Amniotic stem cell (primary cell): ENCODE measurements at places on chromosomes 3 and 15.

DNA sequence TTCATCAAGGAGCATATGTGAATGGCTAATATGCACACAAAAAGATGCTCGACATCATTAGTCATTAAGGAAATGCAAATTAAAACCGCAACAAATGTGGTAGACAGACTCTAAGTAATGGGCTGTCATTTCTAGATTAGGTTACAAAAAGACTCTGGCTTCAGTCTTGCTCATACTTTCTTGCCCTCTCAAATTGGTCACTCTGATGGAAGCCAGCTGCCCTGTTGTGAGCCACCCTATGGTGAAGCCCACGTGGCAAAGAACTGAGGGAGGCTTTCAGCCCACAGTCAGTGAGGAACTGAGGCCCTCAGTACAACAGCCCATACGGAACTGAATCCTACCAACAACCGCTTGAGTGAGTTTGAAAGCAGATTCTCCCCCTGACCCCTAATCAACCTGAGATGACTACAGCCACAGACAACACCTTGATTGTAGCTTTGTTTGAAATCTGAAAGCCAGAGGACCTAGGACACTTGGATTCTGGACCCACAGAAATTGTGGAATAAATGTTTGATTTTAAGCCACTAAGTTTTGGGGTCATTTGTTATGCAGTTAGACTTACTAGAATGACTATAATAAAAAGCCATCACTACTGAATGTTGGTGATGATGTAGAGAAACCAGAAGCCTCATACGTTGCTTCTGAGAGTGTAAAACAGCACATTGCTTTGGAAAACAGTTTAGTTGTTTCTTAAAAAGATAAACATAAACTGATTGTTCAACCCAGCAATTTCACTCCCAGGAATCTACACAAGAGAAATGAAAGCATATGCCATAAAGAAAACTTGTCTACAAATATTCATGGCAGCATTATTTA, 45.7 kb downstream of the EHHADH start:
- DNase-seq: no peak

- DNase-seq: no peak
Measured at GRCh38 chr3:44795197-44795596, 33.6 kb downstream of the KIF15 start.

- DNase-seq: no peak
Measured at GRCh38 chr3:102514241-102514640, 79.4 kb downstream of the ZPLD1 start.

DNA sequence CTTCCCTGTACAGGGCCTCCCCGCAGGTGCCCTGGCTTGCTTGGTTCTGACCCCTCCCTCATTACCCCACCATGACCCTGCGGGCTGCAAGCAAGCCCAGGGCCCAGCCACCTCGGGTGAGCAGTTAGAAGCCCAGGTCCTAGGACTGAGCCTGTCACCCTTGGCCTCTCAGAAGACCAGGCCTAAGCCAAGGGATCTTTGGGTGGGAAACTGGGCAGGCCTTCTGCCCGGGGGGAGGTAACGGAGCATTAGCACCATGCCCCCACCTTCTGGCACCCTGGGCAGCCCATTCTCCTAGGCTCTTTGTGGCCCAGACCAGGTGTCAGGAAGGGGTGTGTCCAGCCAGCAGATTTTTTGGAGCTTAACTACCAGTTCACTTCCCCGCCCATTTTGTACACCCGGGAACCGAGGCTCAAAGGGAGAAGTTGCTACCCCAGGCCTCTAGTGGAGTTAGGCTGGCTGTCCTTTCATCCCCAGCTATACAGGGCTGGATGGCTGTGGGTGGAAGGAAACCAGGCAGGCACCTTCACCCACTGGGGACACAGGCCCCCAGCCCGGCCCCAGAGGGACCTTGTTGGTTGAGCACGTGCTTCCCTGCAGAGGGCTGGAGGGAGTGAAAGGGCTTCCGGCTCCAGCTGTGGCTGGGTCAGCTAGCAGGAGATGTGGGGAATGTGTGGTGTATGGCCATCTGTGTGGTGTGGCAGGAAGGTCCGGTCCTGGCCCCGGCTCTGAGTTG, 1.4 kb downstream of the CSK start:
- no peak for DNase-seq

DNA sequence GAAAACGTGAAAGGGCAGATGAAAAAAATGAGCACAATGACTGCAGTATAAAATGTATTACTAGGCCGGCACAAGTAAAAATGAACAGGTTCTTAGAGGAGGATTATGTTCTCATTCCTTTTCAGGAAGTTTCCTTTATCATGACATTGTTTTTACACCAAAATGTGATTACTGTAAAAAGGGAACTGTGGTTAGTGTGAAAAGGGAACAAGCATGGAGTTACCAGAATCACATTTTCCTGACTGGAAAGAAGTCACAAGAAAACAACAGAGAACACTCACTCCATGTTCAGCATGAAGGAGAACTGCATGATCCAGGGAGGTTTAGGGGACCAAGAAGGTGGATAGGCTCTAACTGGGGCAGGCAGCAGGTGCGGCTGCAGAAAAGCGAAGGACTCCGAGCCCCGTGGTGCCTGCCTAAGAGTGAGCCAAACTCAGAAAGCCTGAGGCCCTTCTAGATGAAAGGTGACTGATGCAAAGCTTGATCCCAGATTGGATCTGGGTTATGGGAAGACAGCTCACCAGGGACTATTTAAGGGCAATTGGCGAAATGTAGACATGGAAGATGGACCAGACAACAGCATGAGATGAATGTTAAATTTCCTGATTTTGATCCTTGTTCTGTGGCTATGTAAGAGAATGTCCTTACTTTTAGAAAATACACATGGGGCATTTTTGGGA, 77.3 kb downstream of the CCR1 start:
- DNase-seq: no peak

DNA sequence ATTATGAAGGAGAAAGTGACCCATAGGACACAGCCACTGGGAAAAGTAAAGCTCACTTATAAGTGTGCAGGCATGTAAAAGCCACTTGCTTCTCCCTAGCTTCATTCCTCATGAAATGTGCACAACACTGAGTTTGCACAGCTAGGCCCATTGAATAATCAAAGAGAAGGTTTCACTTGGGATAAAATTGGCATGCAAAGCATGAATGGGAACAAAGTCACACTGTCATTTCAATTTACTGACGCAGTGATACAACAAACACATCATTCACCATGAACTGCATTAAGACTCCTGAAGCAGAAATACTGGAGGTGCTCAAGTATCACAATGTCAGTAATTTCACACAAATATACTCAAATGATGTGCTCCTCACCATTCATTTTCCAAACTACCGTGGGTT, 61.1 kb downstream of the KCNMB2 start:
- DNase-seq: no peak

GRCh38 chr3:187359798-187360486, 8.2 kb upstream of the RTP4 start:
- no peak for DNase-seq

DNA sequence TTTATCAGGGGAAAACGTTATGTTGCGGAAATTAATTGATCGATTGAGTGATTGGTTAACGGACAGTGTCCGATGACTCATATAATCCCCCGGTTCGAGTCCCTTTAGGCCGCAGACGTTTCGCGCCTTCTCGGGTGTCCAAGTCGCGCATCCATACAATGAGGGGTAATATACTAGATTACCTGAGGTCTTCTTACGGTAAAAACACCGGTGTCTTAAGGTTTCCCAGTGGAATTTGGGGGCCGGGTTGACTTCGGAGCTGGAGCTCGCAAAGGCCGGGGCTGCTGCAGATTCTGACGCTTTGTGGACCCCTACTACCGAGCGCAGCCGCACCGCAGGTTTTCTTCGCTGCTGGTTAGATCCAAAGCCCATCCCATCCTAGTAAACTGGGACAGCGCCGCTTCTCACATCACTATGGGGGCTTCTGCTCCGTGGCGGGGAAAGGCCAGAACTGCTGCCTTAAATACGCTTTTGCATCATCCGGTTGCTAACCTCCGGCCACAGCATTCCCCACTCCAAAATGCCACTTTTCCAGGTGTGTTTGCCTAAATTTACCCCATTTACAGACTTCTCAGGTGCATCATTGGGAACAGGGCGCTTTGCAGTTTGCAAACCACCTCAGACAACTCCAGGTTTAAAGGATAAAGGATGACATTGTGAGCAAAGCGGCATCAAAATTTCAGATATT, 858 bp upstream of the SACM1L start:
- DNase-seq: no peak

DNA sequence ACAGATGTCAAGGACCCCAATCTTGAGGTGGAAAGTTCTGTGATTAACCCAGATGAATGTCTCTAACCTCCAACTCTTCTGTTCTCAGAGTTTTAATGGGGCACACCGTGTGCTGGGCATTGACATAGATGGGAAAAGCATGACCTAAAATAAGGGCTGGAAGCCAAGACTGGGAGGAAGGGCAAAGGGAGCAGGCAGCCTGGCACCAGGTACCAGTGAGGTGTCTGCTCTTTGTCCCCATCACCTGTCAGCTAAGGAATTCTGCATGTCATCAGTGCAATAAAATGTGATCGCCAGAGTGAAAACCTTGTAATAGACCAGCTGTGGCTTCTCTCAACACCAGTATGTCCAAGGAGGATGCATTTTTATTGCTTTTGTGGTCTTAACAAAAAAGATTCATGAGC, 143.5 kb upstream of the TPM1 start:
- no peak for DNase-seq

GRCh38 chr3:66748175-66748876, 247.5 kb upstream of the LRIG1 start:
- no peak for DNase-seq

- DNase-seq: no peak
Measured at GRCh38 chr3:36681867-36682266, 82.5 kb downstream of the DCLK3 start.

GRCh38 chr3:72756900-72757299, 91.3 kb downstream of the SHQ1 start:
- no peak for DNase-seq

DNA sequence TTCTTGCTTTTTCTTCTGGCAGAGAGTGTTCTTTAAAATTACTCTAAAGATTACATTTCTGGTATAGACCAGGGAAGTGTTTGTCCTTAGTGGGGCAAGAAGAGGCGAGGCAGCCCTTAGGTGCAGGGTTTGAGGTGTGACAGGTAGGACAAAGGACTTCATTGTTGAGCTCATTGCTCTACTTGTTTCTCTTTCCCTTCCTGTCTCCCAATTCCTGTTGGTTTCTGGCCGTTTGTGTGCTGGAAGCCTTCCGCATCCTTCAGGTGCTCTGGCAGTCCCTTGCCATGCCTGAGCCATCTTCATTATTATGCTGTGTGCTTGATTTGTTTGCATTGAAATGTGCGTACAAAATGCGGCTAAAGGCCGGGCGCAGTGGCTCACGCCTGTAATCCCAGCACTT, 85.1 kb downstream of the CCK start:
- DNase-seq: no peak

DNA sequence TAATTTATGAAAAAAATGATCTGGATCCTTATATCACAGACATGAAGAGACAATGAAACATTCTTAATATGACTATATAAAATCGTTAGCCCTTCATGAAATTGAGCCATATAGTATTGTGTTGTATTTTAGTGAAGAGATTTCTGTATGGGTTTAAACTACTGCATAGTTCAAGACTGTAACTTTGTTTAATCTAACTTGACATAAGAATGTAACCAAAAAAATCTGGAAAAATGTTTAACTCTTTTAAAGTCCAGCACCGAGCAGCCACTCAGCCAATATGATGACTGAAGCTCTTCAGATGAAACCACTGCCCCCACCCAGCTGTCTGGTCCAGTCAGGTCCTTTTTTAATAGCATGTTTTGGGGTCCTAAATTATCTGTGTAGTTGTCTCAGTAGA, 4.9 kb downstream of the NANOGP8 start:
- DNase-seq: no peak

DNA sequence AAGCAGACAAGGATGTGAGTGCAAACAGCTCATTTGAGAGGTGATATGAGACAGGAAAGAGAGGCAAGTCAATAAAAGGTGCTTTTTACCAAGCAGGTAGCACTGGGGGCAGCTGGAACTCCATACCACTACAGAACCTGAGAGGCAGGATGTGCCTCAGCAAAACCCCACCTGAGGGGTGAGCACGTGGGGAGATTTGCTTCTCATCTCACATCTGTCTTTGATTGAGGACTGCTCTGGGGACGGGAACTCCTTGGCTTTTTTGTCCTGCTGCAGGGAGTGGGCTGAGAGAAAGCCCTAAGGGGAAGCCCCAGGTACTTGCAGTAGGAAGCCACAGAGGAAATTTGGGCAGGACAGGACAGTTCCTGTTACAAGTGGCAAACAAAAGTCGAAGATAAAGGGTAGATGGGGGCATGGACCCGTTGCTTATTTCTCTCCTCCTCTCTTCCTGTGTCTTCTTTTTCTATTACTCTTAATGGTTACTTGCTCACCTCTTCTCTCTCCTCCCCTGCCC, 27.1 kb downstream of the CFAP161 start:
- DNase-seq: no peak

DNA sequence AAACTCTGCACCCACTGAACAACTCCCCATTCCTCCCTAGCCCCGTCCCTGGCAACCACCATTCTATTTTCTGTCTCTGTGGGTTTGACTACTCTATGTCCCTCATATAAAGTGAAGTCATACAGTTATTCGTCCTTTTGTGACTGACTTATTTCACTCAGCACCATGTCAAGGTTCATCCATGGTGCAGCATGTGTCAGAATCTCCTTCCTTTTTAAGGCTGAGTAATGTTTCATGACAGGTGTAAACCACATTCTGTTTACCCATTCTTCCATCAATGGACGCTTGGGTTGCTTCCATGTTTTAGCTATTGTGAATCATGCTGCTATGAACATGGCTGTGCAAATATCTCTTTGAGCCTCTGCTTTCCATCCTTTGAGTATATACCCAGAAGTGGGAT, 192.3 kb upstream of the NSMCE3 start:
- no peak for DNase-seq

- DNase-seq: no peak
Measured at GRCh38 chr3:7573330-7573729, 712.4 kb downstream of the GRM7 start.

DNA sequence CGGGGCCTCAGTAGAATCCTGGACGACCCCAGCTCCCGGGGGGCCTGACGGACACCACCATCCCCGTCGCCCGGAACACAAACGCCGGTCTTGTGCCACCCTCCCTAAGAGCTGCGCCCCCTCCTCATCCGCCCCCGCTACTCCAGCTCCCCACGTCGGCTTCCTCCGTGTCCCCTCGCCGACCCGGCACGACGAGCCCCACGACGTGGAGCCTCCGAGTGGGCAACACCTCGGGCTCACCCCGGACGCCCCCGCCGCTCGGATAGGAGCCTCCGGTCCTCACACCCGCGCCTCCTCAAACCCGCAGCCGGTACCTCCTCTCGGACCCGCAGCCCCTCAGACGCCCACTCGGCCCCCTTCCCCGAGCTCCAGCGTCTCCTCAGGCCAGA, 525 bp downstream of the NPTN start:
- no peak for DNase-seq

DNA sequence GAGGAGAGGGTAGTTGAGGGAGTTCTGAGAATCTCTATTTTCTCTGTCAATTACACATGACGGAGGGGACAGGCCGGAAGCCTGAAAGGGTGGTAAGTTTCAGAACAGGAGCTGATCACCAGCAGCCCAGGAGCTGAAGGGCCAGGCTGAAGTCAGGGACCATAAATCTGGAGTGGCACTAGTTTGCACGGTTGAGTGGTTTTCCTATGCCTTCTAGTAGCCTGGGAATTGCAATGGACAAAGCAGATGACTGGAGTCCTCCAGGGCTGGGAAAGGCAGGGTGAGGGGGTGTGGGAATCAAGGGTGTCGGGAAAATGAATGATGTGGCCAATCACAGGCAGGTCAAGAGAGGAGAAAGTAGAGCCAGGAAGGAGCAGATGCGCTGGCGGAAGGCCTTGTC, 72.5 kb downstream of the MAGEF1 start:
- no peak for DNase-seq

GRCh38 chr15:85630311-85630710, 164.4 kb downstream of the KLHL25 start:
- DNase-seq: no peak

- peak; percentile 3 for DNase-seq
Measured at GRCh38 chr3:147119989-147120388, 286.4 kb downstream of the ZIC4 start.
